ENCODE measurements at places on chromosomes 7 and 10.

DNA sequence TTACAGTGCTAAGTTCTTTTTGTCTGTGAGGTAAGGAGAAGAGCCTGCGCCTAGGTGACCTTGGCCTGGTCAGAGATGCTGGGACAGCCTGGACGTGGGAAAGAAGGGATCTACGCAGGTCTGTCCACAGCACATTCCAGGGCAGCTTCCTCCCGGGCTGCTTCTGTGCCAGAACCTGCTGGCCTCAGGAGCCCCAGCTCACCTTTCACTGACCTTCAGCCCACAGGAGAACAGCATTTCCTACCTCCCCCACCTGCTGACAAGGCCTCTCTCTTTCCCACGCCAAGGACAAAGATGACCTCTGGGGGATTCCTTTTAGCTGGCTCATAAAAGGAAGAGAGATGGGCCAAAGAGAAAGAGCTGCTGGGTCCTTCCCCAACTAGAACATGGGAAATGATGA is 260.6 kb downstream of the KCNMA1 start:
- DNase-seq, result no peak

DNA sequence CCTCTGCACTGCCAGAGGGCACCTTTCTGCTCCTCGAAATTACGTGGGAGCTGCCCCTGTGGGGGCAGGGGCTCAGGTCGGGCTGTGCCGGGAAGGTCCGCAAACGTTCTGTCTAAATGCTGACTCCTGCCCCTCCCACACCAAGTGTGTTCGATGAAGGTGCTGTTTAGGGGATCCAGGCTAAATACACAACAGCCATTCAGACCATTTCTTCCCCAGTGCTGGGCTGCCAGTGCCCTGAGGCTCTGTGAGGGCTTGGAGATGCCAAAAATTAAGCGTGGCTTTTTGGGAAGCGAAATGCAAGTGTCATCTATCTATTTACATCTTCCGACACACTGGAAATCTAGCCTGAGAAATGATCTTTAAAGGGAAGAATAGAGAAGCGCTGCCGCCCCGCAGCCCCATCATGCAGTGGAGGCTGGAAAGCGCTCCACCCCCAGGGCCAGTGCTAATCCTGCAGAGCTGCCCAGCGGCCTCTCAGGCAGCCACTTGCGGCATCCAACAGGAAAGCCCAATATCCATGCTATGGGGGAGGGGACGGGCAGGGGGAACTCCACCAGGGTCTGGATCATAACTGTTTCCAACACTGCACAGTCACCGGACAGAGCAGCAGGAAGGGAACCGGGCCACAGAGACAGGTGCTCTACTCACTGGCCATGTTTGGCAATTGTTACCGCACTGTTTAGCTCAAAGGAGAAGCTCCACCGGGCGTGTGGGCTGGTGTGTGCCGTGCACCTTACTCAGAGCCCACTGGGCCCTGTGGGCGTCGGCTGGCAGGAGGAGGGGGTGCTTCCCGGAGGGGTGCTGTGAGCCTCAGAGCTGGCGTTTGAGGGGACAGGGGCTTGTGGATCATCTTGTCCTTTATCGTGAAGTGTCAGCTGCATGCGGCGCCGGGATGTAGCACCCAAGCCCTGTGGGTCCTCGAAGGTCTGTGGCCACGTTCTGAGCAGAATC is 205.5 kb downstream of the DNAJB6 start:
- DNase-seq, result no peak

- no peak for DNase-seq
Measured at GRCh38 chr7:32092346-32092745, 22.1 kb upstream of the PDE1C start.

DNA sequence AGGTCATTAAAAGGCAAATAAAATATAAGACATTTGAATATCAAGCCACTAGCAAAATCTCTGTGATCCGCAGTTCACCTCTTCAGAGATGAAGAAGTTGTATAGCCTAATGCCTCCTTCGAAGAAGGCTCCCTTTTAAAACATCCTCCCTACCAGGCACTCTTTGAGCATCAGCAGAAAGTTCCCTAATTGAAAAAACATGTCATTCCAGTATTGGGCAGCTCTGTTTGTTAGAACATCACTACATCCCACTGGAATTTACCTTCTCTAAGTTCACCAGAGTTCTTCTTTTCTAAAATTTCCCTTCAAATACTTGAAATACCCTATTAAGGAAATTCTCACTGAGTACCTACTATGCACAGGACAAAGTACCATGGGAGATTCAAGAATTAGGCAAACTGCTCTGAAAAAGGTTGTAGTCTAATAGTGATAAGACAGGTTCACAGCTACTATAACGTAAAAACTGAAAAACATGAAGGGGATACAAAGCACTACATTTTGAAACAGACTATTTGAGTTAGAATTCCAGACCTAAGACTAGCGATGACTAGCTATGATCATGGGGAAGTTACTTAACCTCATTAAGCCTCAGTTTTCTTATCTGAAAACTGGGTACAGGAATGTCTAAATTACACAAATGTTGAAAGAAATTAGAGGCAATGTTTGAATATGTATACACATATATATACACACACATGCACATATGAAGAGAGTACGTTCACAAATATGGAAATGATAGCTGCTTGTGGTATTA is 128.7 kb downstream of the ELAPOR2 start:
- no peak for DNase-seq

GRCh38 chr7:64978497-64979203 is 12.2 kb downstream of the ZNF117 start:
- DNase-seq, result no peak
